ENCODE measurements at places on chromosomes 6 and 20.

- no peak for DNase-seq
Measured at GRCh38 chr20:21344206-21344900, 41.2 kb downstream of the XRN2 start.

- DNase-seq, result no peak
Measured at GRCh38 chr6:155909710-155910109, 454.1 kb upstream of the NOX3 start.

- no peak for DNase-seq
Measured at GRCh38 chr6:63058601-63059000, 152.7 kb upstream of the FKBP1C start.

GRCh38 chr20:53716395-53716794 is 122.8 kb upstream of the ZNF217 start:
- no peak for DNase-seq

GRCh38 chr6:166499350-166500163 is 86.9 kb downstream of the RAMACL start:
- no peak for DNase-seq
